ENCODE measurements at places on chromosomes 11 and 22. TPM values are rescaled to one million over a fixed set of nuclear protein-coding genes. Genes with fewer than 3 reads are reported as not detected.

MAPK8IP2 gene
- 3.9 TPM for total RNA-seq

ARHGAP42 gene
- total RNA-seq: 14.1 TPM

ARHGAP20 gene
- total RNA-seq: not detected

TSSK2 gene
- not detected for total RNA-seq

PIWIL4 gene
- 3.4 TPM for total RNA-seq

LINC01488 gene
- total RNA-seq: not detected

DNA sequence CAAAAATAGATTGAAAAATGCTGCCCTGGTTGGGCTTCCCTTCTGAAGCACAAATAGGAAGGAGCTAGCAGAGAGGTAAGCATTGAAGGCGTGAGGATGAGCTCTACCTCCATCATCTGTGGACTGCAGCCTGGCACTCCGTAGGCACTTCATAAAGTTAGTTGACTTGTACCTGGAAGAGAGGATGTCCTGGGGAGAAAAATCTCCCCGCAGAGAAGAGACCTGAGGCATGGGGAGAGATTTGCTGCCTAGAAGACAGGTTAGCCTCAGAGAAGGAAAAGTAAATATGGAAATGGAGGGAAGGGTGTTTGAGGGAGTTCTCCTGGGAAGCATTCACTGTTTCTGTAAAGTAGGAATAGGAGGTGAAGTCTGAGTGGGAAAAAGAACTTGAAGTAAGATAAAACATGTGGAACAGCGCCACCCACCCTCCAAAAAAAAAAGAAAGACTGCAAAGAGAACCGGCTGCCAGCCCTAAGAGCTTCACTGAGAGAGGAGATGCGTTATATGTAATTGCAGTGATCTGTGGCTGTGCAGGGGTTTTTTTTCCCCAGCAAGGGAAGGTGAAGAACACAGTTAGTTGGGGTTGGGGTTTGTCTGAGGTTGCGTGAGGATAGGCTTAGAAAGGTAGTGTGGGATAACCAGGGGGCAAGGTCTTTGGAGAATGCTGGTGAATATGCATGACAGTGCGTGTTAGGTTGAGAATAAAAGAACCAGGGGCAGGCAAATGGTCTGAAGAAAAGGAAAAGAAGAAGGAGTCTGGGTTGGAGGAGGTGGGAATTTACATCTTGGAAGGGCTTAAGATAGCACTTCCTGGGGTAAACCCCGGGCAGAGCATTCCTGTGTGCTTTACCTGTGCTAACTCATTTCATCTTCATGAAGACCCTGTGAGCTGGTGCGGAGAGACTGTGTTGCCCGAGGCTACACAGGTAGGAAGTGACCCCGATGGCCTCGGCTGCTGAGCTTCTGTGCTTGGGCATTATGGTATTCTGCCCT, 16.0 kb downstream of the TNRC6B start:
- H3K36me3 ChIP-seq: no peaks in the 10 kb centered on the region
- H3K27ac ChIP-seq: no peak overlapping the region
- H3K4me1 ChIP-seq: 0 out of 2 replicates have a peak, but pooled peaks cover 5% of the 10 kb centered on the region
- H3K27me3 ChIP-seq: no peaks in the 10 kb centered on the region
- peak; percentile 33 for DNase-seq

GRCh38 chr11:58900479-58901420, 38.5 kb upstream of the GLYATL1 start:
- DNase-seq: peak; percentile 90
- H3K4me1 ChIP-seq: no peaks in the 10 kb centered on the region
- H3K36me3 ChIP-seq: no peaks in the 10 kb centered on the region
- no peak overlapping the region for H3K27ac ChIP-seq

- no peaks in the 10 kb centered on the region for H3K27me3 ChIP-seq
- no peak overlapping the region for H3K4me3 ChIP-seq
- H3K27ac ChIP-seq: peak overlapping the region; percentile 84
- peaks cover 51% of the 10 kb centered on the region for H3K4me1 ChIP-seq
Observed at GRCh38 chr11:86938900-86939880, 16.0 kb downstream of the FZD4 start.

GRCh38 chr11:108787105-108787504, 122.2 kb downstream of the DDX10 start:
- H3K27me3 ChIP-seq: no peaks in the 10 kb centered on the region
- no peak for DNase-seq
- no peak overlapping the region for H3K27ac ChIP-seq

DNA sequence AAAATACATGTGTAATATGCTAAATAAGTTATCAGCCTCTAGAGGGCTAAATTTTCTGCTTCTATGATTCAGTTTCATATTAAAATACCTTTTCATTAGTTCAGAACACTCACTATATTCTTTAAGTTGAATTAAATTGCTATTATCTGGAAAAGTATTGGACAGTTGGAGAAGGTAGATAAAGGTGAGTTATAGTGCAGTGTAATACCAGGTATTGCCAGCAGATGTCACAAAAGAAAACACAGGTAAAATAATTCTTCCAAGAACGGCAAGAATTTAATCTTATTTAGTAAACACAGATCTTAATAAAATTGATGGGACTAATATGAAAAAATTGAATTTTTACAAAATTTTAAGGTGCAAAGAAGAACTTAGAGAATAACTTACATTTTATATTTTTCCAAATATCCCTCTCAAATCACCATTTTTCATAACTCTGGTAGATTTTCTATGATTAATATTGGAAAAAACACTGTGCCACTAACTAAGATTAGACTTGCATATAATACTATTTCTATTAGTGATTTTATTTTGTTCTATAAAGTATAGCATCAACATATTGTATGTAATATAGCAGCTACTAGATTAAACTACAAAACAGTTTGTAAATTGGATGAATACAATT, 1.7 kb upstream of the LRRC4C start:
- H3K4me1 ChIP-seq: no peaks in the 10 kb centered on the region
- no peaks in the 10 kb centered on the region for H3K27me3 ChIP-seq
- H3K4me3 ChIP-seq: no peak overlapping the region
- no peak overlapping the region for H3K27ac ChIP-seq
- H3K36me3 ChIP-seq: no peaks in the 10 kb centered on the region
- DNase-seq: peak; percentile 28

- no peaks in the 10 kb centered on the region for H3K36me3 ChIP-seq
- H3K4me3 ChIP-seq: no peak overlapping the region
- DNase-seq: no peak
- no peak overlapping the region for H3K27ac ChIP-seq
- no peaks in the 10 kb centered on the region for H3K27me3 ChIP-seq
- H3K4me1 ChIP-seq: no peaks in the 10 kb centered on the region
Observed at GRCh38 chr22:46848197-46848596, 85.7 kb downstream of the TBC1D22A start.

- no peaks in the 10 kb centered on the region for H3K27me3 ChIP-seq
- no peaks in the 10 kb centered on the region for H3K36me3 ChIP-seq
- no peak for DNase-seq
- no peak overlapping the region for H3K27ac ChIP-seq
- H3K4me3 ChIP-seq: no peak overlapping the region
- peaks cover 13% of the 10 kb centered on the region for H3K4me1 ChIP-seq
Observed at GRCh38 chr11:108906826-108907225, 242.0 kb downstream of the DDX10 start.

- H3K27me3 ChIP-seq: no peaks in the 10 kb centered on the region
- DNase-seq: peak; percentile 94
- peak overlapping the region; percentile 88 for H3K27ac ChIP-seq
- no peak overlapping the region for H3K4me3 ChIP-seq
- H3K36me3 ChIP-seq: no peaks in the 10 kb centered on the region
Observed at GRCh38 chr11:69444381-69445130, 36.9 kb upstream of the LINC01488 start.

- no peak overlapping the region for H3K4me3 ChIP-seq
- DNase-seq: no peak
- no peaks in the 10 kb centered on the region for H3K36me3 ChIP-seq
- no peak overlapping the region for H3K27ac ChIP-seq
- no peaks in the 10 kb centered on the region for H3K4me1 ChIP-seq
Observed at GRCh38 chr11:112785149-112785548, 176.1 kb upstream of the NCAM1 start.

GRCh38 chr11:44577231-44577830, 11.9 kb downstream of the CD82 start:
- H3K27ac ChIP-seq: no peak overlapping the region
- DNase-seq: no peak
- H3K4me3 ChIP-seq: no peak overlapping the region

DNA sequence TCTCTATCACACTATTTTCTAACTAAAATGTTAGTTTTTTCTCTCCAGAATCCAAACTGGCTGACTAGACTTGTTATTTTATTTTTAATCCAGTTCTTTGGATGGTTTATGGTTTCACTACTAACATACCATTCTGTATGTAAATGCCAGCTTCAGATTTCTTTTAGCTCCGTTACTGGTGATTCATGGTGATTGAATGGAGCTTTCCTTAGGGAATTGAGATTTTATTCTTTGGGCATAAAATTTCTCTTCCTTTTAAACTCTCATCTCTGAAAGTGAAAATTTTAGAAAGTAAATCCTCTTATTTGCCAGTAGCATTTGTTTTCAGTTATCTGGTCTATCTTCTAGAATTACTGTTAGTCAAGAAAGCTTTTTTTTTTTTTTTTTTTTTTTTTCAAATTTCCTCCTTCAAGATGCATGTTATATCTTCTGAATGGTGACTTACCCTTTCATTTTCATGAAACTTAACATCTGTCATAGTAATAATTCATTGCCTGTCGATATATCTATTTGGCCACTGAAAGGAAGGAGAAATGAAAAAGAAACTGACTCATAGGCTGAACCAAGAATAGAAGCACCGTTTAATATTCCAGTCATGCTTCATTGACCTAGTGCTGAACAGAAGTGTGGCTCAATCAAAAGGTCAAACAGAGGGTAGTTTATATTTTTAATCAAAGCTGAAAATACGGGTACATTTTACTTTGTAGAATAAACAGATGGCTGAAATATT, 6.4 kb downstream of the ENDOD1 start:
- no peak overlapping the region for H3K4me3 ChIP-seq
- no peaks in the 10 kb centered on the region for H3K27me3 ChIP-seq
- no peaks in the 10 kb centered on the region for H3K36me3 ChIP-seq
- H3K27ac ChIP-seq: no peak overlapping the region
- DNase-seq: no peak

DNA sequence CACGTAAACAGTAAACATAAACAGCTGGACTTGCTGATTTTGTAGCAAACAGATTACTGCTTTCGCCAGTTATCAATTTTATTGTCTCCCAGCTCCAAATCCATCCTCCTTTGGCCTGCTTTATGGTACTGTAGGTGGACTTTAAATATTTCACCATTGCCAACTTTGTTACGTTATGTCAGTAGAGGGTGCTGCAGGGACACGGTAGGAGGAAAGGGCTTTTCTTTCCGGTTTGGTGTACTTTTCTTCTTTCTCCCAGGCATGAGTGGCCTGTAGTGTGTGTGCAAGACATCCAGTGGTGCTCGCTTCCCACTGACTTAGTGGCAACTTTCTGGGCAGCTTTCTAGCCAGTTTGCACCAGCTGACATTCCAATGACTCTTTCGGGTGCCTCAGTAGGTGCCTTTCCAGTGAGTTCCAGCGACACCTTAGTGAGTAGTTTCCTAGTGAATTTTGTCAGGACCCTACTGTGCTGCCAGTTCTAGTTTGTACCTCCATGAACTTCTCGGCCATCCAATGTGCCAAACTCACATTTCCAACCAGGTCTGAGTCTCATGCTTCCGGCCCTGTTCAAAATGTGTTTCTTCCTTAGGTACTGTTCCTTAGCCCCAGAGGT, 267.6 kb upstream of the TENM4 start:
- H3K36me3 ChIP-seq: no peaks in the 10 kb centered on the region
- no peaks in the 10 kb centered on the region for H3K4me1 ChIP-seq
- DNase-seq: peak; percentile 71
- no peak overlapping the region for H3K27ac ChIP-seq
- H3K4me3 ChIP-seq: no peak overlapping the region

GRCh38 chr11:9754010-9754471, 90.2 kb downstream of the SWAP70 start:
- peak overlapping the region; percentile 29 for H3K27ac ChIP-seq
- no peaks in the 10 kb centered on the region for H3K27me3 ChIP-seq
- H3K4me3 ChIP-seq: no peak overlapping the region
- H3K36me3 ChIP-seq: peaks cover 2% of the 10 kb centered on the region

DNA sequence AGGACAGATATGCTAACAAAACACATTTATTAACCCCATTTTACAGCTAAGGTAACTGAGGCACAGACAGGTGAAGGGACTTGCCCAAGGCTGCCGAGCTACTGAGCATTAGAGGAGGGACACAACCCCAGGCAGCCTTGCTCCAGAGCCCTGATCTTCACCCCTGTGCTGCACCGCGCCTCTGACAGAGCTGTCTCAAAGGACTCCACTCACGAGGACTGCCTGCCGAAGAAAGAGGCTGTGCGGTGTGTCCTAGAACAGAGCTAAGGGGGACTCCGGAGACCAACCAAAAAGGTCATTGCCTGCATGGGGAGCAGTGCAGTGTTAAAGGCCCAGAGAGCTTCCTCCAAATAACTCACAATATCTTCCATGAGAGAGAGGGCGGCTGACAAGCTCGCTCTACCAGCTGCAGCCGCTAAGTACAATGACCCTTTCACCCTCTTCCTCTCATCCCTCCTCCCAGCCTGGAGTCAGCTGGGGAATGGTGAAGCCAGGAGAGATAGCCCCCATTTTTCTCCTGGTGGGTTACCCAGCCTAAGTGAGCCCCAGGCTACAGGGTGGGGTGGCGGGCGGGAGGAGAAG, 119.2 kb downstream of the DSCAML1 start:
- H3K4me3 ChIP-seq: no peak overlapping the region
- H3K4me1 ChIP-seq: peaks cover 9% of the 10 kb centered on the region
- H3K27ac ChIP-seq: no peak overlapping the region
- no peak for DNase-seq

GRCh38 chr11:102957953-102958352, 2.4 kb upstream of the MMP13 start:
- no peak for DNase-seq
- no peaks in the 10 kb centered on the region for H3K27me3 ChIP-seq
- no peak overlapping the region for H3K27ac ChIP-seq

GRCh38 chr11:14418801-14419417, 59.9 kb upstream of the RRAS2 start:
- peaks cover 22% of the 10 kb centered on the region for H3K4me1 ChIP-seq
- no peak overlapping the region for H3K27ac ChIP-seq
- H3K36me3 ChIP-seq: no peaks in the 10 kb centered on the region
- no peak overlapping the region for H3K4me3 ChIP-seq
- no peaks in the 10 kb centered on the region for H3K27me3 ChIP-seq

DNA sequence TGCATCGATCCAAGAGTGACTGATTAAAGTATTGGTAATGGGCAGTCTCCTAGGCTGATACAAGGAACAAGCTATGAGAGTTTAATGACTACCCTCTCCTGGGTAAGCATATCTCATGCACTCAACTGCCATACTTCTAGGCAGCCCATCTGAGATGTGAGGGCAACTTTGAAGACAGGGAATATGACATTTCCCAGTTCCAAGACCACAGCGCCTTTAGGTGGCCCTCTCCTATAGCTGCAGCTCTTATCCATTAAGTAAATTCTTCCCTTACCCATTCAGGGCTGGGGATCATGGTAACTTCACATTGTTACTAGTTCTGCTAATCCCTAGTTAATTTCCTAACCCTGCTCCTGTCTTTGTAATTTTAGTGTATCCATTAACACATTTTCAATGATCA, 157.3 kb upstream of the CTSC start:
- no peak overlapping the region for H3K27ac ChIP-seq
- H3K4me3 ChIP-seq: no peak overlapping the region
- no peaks in the 10 kb centered on the region for H3K27me3 ChIP-seq
- no peak for DNase-seq

All from Caco-2 (cell line).